ENCODE measurements at places on chromosomes 2 and 18.

- no peak for DNase-seq
Observed at GRCh38 chr2:222490131-222490530, 65.8 kb downstream of the SGPP2 start.

GRCh38 chr2:101356521-101356920 lies 30.8 kb downstream of the CREG2 start:
- DNase-seq: no peak

- DNase-seq: no peak
Observed at GRCh38 chr2:55155764-55156281, 76.3 kb downstream of the CLHC1 start.

DNA sequence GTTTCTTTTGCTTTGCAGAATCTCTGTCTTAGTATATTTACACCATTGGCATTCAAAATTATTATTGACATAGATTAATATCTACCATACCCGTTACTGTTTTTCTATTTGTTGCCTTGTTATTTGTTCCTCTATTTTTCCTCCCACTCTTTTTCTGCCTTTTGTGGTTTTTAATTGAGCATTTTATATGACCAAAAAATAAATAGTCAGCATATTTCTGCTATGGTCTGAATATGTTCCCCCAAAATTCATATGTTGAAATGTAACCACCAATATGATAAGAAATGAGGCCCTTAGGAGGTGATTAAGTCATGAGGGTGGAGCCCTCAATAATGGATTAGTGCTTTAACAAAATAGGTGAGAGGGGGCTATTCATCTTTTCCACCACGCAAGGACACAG lies 35.3 kb downstream of the ADRA2B start:
- no peak for DNase-seq

- peak; percentile 12 for DNase-seq
Observed at GRCh38 chr2:143034292-143035074, 94.7 kb upstream of the ARHGAP15 start.

GRCh38 chr2:216635701-216636550 lies 2.7 kb downstream of the IGFBP2 start:
- no peak for DNase-seq

GRCh38 chr2:25954199-25954752 lies 28.0 kb downstream of the KIF3C start:
- DNase-seq: no peak

DNA sequence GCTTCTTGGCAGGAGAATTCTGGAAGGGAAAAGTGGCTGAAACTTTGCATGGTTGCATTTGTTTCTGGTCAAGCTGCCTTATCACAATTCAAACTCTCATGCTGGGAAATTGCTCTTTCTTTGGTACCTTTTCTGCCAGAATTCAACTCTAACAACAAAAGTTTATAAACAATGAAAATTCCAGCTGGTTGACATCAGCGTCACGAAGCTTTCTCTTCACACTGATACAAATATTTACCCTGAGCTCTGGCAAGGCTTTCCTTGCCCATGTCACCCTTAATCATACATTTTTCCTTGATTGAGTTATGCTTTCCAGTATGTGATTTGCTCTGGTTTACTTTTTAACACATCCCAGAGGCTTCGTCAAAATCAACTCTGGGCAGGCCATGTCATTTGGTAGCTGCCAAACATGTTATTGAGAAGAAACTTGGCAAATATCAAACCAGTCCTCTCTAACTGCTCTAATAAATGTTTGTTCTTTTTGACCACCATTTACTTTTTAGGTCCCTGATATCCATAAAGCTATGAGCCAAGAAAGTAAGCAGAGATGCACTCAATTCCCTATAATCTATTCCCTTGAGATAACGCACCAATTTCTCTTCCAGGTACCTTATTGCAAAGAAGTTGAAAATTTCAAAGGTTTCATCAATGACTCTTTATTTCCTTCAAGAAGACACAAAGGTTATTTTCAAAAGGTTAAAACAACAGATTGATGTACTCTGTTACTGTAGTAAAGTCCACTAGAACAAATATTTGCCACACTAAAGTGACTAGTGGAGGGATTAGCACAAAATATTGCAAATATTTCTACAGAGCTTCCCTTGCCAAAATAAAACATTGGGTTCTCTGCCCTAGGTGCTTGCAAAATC lies 1241.1 kb upstream of the ZEB2 start:
- no peak for DNase-seq

- DNase-seq: no peak
Observed at GRCh38 chr2:44450806-44451205, 89.1 kb downstream of the CAMKMT start.

- no peak for DNase-seq
Observed at GRCh38 chr2:29182920-29183319, 67.7 kb downstream of the CLIP4 start.

DNA sequence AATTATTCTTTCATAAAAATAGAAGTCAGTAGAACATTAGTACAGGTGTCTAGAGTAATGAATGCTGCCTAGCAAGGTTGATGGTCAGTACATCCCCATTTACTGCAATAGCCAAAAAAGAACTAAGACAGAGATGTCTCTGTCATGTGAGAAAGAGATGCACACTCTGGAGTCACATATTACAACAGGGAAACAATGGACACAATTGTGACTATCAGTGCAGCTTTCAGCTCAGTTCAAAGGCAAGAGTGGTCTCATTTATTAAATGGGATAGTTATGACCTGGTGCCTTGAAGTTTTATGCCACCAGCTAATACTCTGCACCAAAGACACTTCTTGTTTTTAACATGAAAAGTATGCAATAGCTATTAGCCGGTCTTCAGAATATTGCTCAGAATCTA lies 194.9 kb upstream of the CHAC2 start:
- DNase-seq: no peak

DNA sequence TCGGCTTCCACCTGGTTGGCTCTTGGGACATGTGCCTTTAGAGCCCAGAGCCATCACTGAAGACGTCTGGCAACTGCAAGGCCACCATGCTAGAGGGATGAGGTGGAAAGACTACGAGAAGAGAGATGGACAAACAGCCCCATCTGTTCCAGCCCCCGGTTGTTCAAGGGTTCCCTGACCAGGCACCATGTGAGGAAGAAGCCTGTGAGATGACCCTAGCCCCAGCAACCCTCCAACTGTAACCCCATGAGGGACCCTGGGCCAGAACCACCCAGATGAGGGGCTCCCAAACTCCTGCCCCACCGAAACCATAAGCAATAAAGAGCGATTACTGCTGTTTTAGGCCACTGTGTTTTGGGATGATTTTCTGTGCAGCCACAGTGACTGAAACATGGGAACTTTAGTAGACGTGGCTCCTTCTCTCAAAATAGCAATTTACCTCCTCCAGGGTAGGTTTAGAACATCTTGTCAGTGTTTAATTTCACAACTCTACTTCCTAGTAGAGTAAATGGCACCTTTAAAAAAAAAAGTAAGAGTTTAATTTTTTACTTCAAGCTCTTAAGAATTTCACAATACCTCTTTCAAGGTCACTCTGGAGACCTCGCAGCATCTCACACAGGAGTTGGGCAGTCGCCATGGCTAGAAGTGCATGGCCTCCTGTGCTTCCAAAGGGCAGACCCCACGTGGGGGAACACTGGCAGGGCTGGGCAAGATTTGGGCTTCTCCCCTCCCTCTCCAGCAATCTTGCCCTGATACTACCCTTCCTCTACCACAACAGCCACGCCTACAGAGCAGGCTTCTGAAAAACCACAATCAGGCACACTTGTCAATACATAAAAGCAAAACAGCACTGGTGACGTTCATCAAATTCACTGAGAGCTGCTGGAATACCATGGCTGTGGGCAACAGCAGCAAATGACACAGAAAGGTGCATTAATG lies 48.8 kb downstream of the TMEM163 start:
- peak; percentile 10 for DNase-seq

GRCh38 chr2:98009887-98010760 lies 14.4 kb upstream of the TMEM131 start:
- DNase-seq: no peak

- DNase-seq: no peak
Observed at GRCh38 chr2:112887964-112888749, 22.8 kb upstream of the IL37 start.

DNA sequence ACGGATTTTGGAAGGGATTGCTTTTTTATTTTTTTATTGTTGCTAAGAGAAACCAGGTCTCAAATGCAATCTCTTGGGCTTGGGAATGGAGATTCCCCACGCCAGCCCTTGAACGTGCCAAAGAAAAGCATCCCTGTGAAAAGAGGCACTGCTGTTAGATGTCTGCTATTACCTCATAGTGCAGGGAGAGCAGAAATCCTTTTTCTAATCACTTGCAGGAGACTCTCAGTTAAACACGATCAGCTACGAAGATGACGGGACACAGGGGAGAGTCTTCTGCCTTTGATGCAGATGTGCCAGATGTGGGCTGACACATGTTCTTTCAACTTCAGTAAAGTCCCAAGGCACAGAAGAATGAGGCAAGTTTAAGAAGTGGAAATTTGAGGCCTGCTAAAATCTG lies 381.6 kb upstream of the TRIB2 start:
- DNase-seq: no peak

GRCh38 chr18:8890957-8891464 lies 185.7 kb downstream of the MTCL1 start:
- no peak for DNase-seq

DNA sequence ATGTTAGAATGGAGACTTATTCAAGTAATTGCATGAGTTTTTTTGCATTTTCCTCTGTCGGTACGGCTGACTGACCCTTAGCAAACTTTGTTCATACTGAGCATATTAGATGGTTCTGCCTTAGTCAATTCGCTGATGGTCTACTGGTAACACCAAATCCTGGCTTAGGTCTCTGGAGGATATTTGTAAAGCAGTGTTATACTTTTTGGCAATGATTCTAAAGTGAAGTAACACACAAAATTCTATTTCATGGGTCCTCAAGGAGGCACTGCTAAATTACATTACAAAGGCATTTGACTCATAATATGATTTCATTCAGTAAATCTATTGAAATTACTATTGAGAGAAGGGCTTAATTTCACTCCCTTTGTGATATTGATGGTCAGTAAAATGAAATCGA lies 246.8 kb upstream of the RASGRP3 start:
- no peak for DNase-seq

DNA sequence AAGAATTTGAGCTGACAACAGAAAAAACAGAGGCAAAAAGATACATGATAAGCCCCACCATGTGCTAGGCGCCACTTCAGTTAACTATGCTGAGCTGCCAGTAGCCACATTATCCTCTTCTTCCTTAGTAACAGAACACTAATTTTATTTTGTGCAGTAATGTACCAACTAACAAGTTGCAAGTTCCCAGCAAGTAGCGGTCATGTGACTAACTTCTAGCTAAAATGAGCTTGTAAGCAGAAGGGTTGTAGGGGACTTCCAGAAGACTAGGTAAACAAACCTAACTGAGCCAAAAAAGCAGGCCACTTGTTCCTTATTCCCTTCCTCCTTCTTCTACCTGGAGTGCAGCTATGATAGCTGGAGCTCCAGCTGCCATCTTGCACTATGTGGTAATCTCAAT lies 75.5 kb downstream of the DTNB start:
- no peak for DNase-seq

DNA sequence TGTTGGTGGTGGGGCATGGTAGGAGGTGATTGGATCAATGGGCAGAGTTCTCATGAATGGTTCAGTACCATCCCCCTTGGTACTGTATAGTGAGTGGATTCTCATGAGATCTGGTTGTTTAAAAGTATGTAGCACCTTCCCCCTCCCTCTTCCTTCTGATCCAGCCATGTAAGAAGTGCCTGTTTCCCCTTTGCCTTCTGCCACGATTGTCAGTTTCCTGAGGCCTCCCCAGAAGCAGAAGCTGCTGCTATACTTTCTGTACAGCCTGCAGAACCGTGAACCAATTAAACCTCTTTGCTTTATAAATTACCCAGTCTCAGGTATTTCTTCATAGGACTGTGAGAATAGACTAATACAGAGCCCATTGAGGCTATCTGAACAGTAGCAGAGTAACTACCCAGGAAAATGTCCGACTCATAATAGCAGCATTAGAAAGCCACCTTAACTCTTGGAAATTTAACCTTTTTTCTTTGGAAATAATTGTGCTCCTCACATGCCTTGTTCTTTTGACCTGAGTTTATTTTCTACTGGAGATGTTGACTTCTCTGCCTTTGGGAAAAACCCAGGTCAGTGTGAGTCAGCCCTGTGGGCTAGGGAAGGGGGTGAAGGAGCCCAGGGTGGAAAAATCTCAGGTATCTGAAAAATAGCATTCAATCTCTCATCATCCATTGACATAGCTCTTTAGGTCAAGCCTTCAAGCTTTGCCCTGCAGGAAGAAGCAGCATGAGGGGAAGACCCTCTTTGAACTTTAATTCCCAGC lies 18.1 kb downstream of the CYP1B1 start:
- no peak for DNase-seq

- DNase-seq: no peak
Observed at GRCh38 chr2:2931318-2932075, 446.1 kb downstream of the EIPR1 start.

GRCh38 chr2:2590141-2590540 lies 259.1 kb upstream of the MYT1L start:
- no peak for DNase-seq

- DNase-seq: no peak
Observed at GRCh38 chr2:216574046-216574445, 59.2 kb upstream of the IGFBP2 start.

GRCh38 chr18:54480616-54481015 lies 110.4 kb upstream of the DYNAP start:
- no peak for DNase-seq

- DNase-seq: no peak
Observed at GRCh38 chr18:8507915-8508705, 101.1 kb upstream of the RAB12 start.

DNA sequence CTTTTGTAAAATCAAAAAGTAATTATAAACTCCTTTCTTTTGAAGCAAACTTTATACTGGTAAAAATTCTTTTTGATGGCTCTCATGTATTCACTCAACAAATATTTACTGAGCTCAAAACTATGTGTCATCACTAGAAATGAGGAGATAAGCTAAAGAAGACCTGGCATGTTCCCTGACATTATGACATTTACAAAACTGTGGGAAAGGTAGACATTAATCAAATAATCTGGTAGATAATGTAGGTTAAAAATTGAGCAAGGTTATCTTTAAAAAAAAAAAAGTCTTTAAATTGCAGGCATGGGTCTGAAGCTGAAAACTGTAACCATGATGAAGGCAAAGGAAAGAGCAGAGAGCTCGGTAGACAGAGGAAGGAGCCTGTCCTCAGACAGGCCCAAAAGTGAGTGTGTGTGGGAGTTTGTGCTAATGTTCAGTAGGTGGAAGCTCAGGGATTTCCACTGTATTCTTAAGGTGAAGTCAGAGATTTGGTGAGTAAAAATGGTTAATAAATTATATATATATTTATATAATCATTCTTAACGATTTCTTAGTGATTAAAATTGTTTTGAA lies 612.9 kb downstream of the LRP1B start:
- no peak for DNase-seq

- no peak for DNase-seq
Observed at GRCh38 chr18:58991167-58991798, 126.6 kb downstream of the ZNF532 start.

- DNase-seq: no peak
Observed at GRCh38 chr18:31484461-31484860, 13.5 kb upstream of the DSG2 start.
